A172 (cell line): ENCODE measurements at places on chromosomes 11 and 22. TPM values are rescaled to one million over a fixed set of nuclear protein-coding genes. Genes with fewer than 3 reads are reported as not detected.

TMPRSS5 gene
- 0.17 and 0.62 TPM in 2 replicates for total RNA-seq

TEX12 gene
- total RNA-seq: not detected in 2 replicates

ADAMTS8 gene
- total RNA-seq: not detected in 2 replicates

OR10A2 gene
- total RNA-seq: not detected in 2 replicates

CASP1 gene
- total RNA-seq: 3.1 and 5.1 TPM in 2 replicates

DNA sequence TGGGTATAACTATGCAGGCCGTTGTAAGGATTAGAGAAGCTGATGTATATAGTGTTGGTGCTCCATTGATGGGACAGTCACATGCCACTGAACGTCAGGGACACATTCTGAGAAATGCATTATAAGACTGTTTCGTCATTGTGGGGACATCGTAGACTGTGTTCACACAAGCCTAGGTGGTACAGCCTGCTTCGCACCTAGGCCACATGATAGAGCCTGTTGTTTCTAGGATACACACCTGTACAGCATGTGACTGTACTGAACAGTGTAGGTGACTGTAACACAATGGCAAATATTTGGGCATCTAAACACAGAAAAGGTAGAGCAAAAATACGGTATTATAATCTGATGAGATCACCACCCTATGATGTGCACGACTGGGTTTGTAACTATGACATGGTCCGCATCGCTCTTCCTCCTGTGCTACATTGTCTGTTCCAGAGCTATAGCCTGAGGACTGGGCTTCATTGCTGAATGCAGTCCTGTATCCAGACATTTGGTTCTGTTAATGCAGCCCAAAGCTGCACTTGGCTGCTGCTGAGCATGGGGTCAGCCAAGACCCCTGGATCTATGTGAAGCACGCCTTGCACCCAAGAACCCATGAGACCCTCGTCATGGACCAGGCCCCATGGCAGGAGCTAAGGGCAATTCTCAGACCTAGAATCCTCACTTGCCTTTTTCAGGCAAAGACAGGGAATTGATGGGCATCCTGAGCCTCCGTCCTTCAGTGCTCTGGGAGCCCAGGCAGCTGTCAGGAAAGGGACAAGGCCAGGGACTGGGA lies 51.1 kb upstream of the THY1 start:
- no peak for DNase-seq

DNAJB7 gene
- total RNA-seq: not detected in 2 replicates

DNA sequence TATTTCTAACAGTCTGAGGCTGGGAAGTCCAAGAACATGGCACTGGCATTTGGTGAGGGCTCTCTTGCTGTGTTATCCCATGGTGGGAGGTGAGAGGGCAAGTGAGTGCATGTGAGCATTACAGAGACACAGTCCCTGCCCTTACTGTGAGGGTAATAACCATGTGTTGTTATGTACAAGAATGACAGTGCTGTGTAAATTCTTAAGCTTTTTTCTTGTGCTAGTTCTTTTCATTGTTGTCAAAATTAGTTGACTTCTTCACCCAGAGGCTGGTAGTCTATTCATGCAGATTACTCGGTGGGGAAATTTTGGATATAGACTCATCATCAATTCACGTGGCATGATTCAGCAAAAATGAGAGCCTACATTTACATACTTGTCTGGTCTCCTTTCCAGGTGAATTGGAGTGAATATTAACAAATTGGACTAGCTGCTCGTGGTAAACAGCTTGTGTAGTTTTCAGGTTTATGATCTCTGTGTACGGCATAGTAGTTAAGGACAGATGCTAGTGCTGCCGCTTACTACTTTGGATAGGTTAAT lies 49.3 kb downstream of the ATXN10 start:
- no peak for DNase-seq

- DNase-seq: no peak
Measured at GRCh38 chr11:71244116-71244810, 8.1 kb downstream of the SHANK2 start.

- no peak for DNase-seq
Measured at GRCh38 chr11:114033572-114033971, 25.9 kb upstream of the ZBTB16 start.

DNA sequence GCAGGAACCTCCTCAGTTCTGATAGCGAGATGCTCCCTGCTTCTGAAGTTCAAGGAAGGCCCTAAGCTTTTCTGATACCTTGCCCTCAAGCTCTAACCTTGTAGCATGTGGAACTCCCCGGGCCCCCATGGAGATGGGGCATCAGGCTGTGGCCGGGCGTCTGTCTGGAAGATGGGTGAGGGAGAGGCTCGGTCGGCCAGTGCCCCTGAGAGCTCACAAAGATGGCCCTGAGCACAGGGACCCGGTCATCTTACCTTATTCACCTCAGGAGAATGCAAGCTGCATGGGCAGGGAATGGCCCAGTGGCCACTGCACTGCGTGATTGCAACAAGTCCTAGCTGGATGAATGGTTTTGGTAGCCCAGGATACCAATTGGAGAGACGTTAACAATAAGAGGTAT lies 830.3 kb downstream of the TBC1D22A start:
- no peak for DNase-seq

- DNase-seq: no peak
Measured at GRCh38 chr11:41784513-41785335, 325.3 kb upstream of the LRRC4C start.

GRCh38 chr11:65215441-65216076 lies 33.8 kb downstream of the CAPN1 start:
- no peak for DNase-seq

DNA sequence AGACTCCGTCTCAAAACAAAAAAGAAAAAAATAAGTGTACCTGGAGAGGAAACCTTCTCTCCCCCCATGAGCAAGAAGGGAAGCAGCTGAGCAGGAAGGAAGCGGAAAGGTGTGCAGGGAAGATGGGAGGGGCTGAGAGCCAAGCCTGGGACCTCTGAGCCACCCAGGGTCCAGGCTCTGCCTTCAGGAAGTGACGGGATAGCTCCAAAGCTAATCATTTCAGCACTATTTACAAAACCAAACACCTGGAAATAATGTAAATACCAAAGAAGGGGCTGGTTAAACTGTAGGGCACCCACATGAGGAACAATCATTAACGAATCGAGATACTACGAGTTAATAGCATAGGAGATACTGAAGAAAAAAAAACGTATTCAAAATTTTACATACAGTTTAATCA lies 27.9 kb downstream of the ARRB1 start:
- DNase-seq: no peak

GRCh38 chr22:49395617-49396016 lies 432.1 kb downstream of the BRD1 start:
- DNase-seq: no peak

DNA sequence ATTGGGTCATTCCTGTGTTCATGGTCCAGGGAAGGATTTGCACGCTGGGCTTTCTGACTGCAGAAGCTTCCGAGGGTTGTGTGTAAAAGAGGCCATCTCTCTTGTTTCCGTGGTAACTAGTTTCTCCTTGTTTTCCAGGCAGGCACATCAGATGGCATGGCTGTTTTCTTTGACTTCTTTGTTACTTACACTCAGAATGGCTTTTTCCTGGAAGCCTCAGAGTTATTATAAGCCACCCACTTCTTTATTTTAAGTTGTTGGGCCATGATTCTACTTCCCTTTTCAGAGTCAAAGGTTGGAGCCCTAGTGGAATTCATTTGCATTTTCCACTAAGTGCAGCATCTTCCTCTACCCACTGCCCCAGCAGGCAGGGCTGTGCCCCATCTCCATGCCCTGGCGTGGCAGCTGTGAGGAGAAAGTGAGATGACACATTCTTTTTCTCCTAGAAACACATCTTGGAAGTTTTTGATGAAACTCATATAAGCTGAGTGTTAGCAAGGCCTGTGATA lies 94.9 kb downstream of the PRR5L start:
- no peak for DNase-seq
